ENCODE measurements at places on chromosomes 1 and 21.

DNA sequence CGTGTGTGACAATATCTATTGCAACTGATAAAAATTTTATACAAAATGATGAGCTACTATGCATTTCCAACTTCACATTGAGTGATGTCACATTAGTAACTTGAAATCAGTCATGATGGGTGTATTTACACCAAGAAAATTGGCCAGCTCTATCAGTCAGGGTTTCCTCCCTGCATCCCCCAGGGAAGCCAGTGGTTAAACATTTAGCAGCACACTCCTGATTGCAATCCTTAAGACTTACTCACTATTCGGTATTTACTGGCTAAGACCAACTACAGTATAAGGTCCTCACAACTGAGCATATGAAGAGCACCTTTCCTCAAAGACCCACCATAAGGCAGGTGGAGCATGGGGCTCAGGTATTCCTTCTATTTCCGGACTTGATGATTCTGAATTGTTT lies 41.3 kb upstream of the PTGFRN start:
- DNase-seq = no peak

DNA sequence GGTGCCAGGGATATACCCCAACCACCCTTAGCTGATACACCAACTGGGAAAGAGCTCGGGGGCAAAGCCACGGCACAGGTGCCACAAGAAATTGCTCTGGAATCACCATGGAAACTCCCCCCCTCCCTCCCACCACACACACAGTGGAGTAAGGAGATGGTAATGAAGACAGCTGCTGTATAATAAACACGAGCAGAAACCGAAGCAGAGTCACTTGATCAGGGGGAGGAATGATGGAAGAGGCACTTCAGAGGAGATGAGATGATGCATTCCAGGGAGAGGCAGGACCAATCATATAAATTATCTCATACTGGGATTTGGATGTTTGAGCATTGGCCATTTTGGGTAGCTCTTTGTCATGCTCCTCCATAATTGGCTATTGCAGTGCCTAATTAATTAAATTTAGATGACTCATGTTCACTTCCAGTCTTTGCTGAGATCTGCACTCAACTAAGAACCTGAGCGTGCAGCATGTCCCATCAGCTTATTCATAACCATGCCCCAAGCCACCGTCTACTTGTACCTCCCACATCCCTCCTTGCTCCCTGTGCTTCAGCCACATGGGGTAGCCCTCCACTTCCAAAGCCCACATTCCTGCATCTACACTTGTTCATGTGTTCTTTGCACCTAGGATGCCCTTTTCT lies 189.5 kb downstream of the ZSCAN20 start:
- no peak for DNase-seq

GRCh38 chr1:227739636-227740035 lies 4.4 kb downstream of the SNAP47 start:
- no peak for DNase-seq

- DNase-seq = no peak
Measured at GRCh38 chr1:176877557-176877956, 287.0 kb downstream of the ASTN1 start.

DNA sequence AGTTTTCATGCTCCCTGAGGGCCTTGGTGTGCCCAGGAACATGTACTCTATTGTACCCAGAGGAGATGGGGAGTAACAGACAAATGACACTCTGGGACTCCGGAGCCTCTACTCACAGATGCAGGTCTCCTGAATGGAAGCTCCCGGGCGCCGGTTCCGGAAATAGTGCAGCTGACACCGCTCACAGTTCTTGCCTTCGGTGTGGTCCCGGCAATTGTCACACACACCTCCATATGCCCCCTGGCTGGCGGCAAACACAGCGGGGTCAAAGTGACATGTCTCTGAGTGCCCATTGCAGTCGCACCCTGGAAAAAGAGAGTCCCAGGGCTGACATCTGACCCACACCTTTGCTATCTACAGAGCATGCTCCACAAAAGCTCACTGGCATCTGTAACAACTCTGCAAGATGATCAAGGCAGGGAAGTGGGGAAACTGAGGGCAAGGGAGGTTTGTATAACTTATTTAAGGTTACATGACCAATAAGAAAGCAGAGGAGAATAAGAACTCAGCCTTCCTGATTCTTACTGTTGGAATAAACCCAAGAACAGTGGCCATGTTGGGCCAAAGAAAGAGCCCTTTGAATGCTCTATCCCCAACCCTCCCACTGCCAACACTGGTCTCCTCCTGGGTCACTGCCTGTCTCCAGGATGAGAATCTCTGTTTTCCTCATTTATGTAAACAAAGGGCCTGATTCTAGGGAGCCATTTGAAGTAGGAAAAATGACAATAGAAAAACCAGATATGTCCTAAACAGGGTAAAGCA lies 22.4 kb downstream of the LAMB3 start:
- DNase-seq = no peak

- DNase-seq = no peak
Measured at GRCh38 chr1:177368255-177368654, 197.5 kb downstream of the BRINP2 start.

DNA sequence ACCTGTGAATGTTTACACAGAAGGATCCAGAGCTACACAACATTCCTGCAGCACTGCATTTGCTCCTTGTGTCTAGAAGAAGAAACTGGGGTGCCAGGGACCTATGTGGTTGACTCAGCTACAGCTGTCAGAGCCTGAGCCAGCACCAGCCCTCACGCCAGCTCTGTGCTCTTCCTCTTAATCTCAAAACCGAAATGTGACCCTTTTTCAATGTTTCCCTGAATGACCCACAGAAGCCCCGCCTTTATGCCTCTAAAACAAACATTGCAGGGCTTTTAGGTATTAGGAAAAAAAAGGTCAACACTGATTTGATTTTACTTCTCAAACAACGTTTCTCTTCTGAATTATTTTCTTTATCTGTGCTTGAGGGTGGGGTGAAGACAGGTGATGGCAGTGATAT lies 260.5 kb downstream of the DYRK1A start:
- no peak for DNase-seq

GRCh38 chr21:31343680-31344480 lies at the start of gene TIAM1:
Gene TIAM1, minus strand, starts transcription at chr21:31344261. Its CDS starts 77,289 bp downstream, at chr21:31266972.
- DNase-seq = no peak

DNA sequence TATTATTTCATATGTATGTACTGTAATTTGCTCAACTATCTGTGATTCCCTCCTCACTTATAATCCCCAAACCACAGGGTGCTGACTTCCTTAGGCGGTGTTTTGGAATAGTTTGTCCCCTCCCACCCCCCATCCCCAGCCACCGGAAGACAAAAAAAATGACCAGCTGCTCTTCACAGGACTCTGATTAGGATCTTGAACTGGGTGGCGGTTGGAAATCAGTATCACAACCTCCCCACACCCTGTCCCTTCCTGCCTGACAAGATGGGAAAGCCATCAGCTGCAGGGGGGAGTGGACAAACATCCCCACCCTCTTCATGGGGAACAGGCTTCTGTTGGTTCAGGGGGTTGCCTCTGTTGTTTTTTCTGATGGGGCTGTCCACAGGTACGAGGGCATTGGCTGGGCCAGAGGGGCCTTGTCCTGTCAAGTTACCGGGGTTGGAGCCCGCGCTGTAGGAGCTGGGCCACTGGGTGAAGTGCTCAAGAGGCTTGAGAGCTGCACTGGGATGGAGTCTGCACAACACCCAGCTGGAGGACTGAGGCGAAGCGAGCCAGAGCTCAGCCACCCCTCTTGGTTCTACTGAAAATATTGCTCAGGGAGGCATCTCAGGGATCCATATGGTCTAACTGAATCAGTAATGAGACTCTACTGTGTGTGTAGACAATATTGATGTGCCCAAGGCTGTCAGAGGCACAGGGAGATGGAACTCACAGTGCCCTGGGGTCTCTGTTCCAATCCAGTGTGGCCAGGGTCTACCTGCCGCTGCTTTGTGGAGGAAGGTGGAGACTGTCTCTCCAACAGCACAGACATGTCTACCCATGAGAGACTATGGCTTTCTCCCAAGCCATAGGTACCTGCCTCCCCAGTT lies 28.2 kb downstream of the NAV1 start:
- no peak for DNase-seq

DNA sequence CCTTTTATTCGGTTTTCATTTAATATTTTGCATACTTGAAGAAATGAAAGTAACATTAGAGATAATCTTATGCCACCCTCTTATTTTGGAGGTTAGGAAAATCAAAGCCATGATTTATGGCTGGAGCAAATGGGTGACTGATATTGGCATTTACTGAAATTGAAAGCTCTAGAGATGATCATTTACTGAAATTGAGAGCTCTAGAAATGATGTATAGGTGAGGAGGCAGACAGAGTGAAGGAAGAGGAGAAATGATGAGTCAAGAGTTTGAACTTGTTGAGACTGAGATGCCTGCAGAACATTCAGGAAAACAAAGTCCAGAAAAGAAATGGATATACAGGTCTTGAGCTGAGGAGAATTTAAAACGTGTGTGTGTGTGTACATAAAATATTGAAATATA lies 217.6 kb downstream of the LTN1 start:
- DNase-seq = no peak

GRCh38 chr21:15894596-15894995 lies 164.8 kb downstream of the USP25 start:
- DNase-seq = peak; percentile 43

DNA sequence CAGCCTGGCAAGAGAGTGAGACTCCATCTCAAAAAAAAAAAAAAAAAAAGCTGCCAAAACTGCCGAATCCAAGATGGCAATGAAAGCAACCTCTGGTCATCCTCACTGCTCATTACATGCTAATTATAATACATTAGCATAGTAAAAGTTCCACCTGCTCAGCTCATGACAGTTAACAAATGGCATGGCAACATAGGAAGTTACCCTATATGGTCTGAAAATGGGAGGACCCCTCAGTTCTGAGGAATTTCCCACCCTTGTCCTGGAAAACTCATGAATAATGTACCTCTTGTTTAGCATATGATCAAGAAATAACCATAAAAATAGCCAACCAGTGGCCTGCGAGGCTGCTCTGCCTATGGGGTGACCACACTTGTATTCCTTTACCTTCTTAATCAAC lies 93.1 kb upstream of the PGBD5 start:
- no peak for DNase-seq

DNA sequence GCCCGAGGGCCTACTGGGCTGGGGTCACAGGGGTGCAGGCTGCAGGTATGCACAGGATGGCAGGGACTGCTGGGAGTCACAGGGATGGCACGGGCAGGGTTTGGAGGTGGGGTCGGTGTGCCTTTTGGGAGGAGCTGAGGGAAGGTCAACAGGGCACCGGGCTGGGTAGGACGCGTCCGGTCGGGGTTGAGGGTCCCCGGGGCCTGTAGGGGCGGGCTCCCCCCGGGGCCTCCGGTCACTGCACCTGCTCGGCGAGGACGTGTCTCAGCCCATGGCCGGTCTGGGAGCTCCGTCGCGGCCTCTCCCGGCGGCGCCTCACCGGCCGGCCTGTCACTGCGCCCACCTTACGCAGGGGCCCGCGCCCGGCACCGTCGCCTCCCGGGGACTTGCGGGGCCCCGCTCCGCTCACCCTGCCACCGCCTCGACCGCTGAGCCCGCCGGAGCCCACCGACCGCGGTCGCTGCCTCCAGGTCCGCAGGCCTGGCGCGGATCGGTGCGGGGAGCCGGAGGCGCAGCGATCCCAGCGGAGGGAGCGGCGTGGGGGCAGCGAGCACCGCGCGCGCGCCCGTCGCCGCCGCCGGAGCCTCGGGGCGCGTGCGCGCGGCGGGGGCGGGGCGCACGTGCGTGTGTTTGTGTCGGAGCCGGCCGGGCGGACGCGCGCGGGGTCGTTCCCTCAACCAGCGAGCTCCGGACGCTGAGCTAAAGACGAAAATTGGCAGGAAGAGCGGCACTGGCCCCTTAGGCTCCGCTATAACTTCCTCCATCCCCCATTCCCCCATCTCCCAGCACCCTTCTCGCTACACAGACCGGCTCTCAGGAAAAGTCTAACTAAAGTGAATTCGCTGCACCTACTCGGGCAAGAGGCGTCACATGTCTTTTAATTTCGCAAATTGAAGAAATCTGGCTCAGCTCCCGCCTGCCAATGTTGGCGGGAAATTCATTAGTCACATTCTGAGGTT lies at the start of gene AMIGO1:
Gene AMIGO1 (minus strand): TSS at position 552 of the 959 bp plus-strand sequence. CDS start 815 bp downstream, outside the sequence.
- no peak for DNase-seq

- DNase-seq = no peak
Measured at GRCh38 chr1:29809446-29810120, 573.3 kb downstream of the PTPRU start.

All from NAMALWA (cell line).